GM06990 (cell line): ENCODE measurements at places on chromosomes 4 and X.

GRCh38 chr4:148210661-148211060 is 231.6 kb downstream of the NR3C2 start:
- DNase-seq, result no peak

DNA sequence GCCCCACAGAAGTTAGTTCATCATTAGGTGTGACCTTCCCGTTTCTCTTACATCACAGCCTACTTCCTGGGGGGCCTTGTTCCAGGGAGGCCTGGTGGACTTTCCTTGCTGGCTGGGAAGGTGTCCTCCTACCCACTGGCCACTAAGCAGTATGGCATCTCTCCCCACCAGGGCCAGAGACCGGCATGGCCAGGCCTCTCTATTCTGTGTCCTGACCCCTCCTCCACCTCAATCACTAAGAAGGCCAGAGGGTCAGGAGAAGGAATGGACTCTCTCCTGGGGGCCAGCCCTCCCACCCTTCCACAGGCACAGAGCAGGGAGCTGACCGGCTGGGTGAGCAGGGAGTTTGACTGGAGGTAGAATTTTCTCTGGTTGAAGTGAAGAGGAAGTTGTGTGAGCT is 81.9 kb downstream of the PJA1 start:
- DNase-seq, result no peak

- DNase-seq, result no peak
Observed at GRCh38 chr4:176875446-176875930, 82.8 kb upstream of the VEGFC start.

DNA sequence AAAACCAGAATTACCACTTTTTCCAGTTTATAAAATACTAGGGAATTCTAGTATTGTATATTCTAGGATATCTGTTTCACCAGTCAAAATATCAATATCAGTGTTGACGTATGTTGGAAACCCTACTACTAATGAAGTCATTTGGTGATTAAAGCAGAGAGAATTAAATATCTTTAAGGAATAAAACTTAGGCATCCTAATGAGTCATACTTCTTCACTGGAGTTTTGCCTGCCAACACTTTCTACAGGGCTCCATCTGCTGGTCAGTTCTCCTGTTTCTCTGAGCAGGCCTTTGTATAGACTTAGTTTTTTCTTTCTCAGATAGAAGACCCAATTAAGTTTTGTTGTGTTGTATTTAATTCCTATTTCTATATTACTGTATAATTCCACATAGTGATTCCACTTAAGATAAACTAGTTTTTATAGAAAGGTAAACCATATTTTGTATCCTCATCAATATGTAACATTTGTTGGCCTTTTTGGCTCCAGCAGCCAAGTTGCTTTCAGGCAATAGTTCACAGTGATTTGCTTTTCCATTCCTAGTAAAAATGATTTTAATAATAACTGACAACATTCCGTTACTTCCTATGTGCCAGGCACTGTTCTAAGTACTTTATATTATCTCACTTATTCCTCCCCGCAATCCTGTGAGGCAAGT is 3.5 kb downstream of the AP1AR start:
- peak; percentile 11 for DNase-seq

DNA sequence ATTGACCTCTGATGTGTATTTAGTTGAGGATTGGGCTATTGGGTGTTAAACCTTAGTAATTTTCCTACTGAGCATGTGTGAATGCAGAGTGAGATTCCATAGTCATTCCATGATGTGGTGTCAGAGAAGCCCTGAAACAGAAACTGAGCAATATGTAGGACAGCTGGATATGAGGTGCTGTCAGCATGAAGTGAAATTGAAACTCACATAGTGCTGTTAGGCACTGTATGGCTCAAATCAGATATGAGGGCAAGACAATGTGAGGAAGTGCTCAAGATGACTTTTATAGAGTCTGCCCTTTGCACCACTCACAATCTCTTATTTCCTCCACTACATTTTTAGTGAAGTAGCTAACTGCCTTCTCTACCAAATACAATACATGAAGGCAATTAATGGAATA is 188.3 kb downstream of the SH3BGRL start:
- no peak for DNase-seq

DNA sequence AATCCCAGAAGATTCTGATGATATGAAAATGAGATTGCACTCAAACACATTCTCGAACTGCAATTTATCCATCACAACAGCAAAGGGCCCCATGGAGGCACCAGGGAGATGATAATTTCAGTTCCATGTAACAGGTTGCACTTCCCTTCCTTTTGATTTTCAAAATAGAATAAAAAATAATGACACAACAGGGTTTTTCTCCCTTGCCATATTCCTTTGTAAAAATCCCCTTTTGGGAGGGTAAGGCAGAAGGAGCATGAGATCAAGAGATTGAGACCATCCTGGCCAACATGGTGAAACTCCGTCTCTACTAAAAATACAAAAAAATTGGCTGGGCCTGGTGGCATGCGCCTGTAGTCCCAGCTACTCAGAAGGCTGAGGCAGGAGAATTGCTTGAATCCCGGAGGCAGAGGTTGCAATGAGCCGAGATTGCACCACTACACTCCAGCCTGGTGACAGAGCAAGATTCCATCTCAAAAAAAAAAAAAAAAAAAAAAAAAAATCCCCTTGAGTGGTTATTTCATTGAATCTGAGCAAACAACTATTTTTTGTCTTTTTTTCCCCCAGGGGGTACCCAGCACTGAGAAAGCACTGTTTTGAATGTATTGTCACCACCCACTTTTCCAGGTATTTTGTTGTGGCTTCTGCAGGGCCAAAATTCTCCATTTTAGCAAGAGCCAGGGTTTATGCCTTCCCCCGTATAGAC is 26.7 kb downstream of the TBC1D9 start:
- no peak for DNase-seq

DNA sequence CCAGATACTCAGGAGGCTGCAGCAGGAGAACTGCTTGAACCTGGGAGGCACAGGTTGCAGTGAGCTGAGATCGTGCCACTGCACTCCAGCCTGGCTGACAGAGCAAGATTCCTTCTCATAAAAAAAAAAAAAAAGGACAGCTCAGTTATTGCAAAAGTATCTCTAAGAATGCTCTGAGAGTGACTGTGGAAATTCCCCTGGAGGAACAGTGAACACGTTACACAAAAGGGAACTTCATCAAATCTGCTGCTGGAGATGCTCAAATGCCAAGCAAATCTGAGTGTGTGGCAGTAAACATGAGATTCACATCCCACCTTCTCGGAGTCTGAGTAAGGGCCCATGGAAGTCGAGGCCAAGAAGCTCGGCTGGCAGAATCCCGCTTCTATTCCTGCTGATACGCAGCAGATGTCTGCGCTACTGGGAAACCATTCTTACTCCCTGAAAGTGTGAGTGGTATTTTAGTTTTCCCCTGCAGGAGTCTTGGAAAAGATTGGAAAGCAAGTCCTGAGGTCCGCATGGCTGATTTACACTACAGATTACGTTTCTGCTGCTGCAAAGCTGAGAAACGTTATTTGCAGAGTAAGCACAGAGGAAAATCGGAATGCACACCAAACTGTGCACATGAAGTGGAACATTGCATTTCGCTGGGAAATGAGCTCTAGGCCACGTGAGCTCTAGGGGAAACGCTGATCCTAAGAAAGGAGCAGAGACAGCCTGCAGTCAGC is 162.9 kb downstream of the NSUN7 start:
- DNase-seq, result no peak

DNA sequence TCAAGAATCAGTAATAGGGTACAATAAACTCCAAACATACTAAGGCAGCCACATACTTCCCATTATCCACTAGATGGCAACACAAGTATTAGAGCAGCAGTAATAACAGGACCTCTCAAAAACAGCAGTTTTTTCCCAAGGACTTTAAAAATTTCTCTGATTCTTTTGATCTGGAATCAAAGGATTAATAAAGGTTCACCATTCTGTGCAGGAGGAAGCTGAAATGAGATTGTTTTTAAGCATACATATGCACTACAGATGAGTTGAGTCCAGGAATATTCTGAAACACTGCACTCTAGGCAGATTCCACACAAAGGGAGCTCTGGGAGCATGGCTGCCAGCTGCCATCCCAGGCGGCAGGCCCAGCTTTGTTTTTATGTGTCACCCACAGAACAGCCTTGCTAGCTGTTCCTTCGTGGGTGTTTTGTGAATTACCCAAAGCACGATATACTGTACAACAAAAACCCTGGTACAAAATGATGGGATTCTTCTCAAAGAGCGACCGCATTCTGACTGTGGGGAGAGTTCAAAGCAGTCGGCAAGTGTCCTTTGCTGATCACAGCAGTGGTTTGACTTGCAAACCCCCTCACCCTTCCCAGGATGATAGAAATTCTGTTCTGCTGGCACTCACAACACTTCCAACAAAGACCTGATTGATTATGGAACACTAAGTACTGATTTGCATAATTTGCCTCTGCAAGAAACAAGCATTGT is 61.0 kb downstream of the STX18 start:
- DNase-seq, result no peak

DNA sequence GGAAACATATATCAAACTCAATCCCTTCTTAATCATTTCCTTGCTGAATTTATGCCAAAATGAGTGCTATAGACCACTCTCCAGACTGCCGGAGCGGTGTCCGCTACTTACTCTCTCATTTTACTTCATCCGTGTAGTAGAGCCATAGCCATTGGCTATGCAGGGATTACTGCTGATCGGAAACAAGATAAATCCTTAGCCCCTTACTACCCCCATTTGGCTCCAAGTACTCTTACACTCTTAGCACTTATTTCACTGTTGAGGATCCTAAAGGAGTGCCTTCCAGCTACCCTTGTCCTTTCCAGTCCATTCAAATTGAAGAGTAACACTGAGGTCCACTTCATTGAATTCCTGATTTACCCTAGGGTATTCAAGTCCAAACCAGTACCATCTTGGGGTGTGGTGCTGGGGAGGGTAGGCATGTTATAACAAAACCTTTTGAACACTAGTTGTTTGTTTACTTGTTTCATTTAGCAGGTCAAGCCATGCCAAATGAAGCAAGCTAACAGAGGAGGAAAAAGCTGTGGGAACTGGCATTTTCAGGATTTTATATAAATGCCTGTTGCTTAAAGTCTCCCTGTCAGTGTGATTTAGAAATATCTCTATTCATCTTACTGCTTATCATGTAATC is 715.1 kb downstream of the FSTL5 start:
- no peak for DNase-seq

DNA sequence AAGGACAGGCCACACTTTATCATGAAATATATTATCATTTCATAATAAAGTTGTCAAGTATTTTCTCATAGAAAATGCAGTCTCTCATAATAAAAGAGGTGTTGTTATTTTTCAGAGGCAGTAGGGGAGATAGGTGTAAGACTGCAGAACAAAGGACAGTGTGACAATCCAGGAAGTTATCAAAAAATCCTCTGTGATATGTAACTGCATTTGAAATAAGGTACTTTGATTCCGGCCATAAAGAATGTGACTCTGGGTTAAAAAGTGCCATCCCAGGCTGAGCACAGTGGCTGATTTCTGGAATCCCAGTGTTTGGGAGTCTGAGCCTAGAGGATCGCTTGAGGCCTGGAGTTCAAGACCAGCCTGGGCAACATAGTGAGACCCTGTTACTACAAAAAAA is 37.6 kb upstream of the TMPRSS11B start:
- DNase-seq, result no peak

DNA sequence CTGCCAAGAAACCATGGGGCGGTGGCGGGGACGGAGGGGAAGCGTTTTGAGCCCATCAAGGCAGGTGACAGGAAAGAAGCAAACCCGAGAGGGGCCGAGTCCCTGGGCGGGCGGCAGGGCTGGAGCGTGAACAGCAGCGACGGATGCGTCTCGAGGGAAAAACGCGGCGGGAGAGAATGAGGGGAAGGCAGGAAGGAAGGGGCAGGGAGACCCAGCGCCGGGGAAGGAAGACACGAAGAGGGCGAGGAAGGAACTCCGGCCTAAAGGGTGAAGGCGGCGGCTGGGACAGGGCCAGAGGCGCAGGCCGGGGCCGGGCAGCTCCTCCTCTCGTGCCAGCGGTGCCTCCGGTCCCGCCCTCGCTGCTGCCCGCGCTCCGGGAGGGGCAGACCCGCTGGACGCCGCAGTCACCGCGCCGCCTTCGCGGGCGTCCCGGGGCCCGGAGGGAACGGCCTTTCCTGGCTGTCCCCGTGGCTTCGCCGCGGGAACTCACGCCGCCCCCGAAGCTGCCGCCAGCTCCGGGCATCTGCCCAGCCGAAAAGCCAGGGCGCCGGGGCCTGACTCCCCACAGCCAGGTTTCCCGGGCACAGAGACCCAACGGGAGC is 751 bp upstream of the RGS12 start:
- no peak for DNase-seq

GRCh38 chr4:5465529-5465928 is 242.8 kb downstream of the EVC2 start:
- DNase-seq, result no peak

- DNase-seq, result no peak
Observed at GRCh38 chr4:64533637-64534036, 124.4 kb upstream of the TECRL start.

- DNase-seq, result no peak
Observed at GRCh38 chrX:149262086-149262485, 243.0 kb downstream of the IDS start.

DNA sequence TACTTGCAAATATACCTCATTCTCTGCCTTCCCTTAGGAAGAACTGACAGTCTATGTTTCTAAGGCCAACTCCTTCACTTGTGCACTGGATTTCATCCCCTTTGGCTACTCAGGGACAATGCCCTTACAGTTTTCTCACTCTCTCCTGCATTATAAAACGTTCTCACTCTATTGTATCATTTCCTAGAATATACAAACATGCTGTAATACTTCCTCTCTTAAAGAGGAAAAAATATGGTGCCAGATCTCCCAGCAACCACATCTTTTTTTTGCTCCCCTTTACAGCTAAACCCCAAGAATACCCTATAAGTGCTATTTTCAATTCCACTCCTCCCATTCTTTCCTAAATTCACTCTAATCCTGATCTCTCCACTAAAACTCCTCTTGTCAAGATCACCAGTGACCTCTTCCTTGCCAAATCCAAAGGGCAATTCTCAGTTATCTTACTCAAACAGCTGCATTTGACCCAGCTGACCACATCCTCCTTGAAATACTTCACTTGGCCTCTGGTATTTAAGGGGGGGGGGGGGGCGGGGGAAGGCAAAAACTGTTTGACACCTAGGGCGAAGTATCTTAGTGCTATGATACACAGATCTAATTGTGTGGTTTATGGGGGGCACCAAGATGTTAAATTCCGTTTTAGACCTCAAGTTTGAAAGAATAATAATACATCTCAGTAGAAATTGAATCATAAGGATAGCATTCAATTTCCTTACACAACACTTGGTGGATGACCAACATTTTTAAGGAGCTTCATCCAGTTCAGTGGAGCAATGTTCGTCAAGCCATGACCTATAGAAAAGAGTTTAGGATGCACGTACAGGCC is 1.6 kb downstream of the RCHY1 start:
- DNase-seq, result peak; percentile 25

DNA sequence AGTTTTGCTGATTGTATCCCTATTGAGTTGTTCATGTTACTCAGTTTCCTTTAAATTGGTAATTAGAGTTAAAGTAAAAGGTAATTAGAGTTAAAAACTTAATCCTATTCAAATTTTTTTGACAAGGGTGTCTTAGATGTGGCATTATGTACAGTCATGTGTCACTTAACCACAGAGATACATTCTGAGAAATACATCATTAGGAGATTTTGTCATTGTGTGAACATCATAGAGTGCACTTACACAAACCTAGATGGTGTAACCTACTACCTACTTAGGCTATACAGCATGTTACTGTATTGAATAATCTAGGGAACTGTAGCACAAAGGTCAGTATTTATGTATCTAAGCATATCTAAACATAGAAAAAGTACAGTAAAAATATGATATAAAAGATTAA is 39.2 kb downstream of the BEX3 start:
- DNase-seq, result no peak

GRCh38 chr4:41458689-41459088 is 79.3 kb upstream of the LIMCH1 start:
- DNase-seq, result no peak
